Activated CD8-positive, alpha-beta memory T cell treated with anti-CD3 and anti-CD28 coated beads, Interleukin-2, amount 10 ng/mL, durations not matched to agents 7 days and 5 days (primary cell): ENCODE measurements at places on chromosomes 5 and 9.

- peak overlapping the region; percentile 57 for H3K27ac ChIP-seq
- H3K4me1 ChIP-seq = peaks cover 67% of the 10 kb centered on the region
- DNase-seq = no peak
- peaks cover 44% of the 10 kb centered on the region for H3K36me3 ChIP-seq
- H3K27me3 ChIP-seq = no peaks in the 10 kb centered on the region
These were observed 24.2 kb downstream of the TNFAIP8 start for GRCh38 chr5:119379942-119380547.

GRCh38 chr9:107307331-107307730, 24.3 kb downstream of the RAD23B start:
- peaks cover 29% of the 10 kb centered on the region for H3K4me1 ChIP-seq
- H3K4me3 ChIP-seq = no peak overlapping the region
- no peak overlapping the region for H3K27ac ChIP-seq
- H3K36me3 ChIP-seq = peaks cover 55% of the 10 kb centered on the region
- no peaks in the 10 kb centered on the region for H3K27me3 ChIP-seq

- DNase-seq = no peak
- H3K4me3 ChIP-seq = no peak overlapping the region
- H3K27me3 ChIP-seq = peaks cover 22% of the 10 kb centered on the region
- H3K36me3 ChIP-seq = no peaks in the 10 kb centered on the region
These were observed 82.1 kb downstream of the S1PR3 start for GRCh38 chr9:89073397-89073796.

- H3K36me3 ChIP-seq = peaks cover 27% of the 10 kb centered on the region
- DNase-seq = peak; percentile 68
- H3K4me1 ChIP-seq = peaks cover 41% of the 10 kb centered on the region
- peak overlapping the region; percentile 51 for H3K4me3 ChIP-seq
These were observed 42.3 kb downstream of the FAM78A start for GRCh38 chr9:131233995-131234394.

GRCh38 chr9:113957821-113958341, 81.8 kb downstream of the ZNF618 start:
- H3K27me3 ChIP-seq = no peaks in the 10 kb centered on the region
- no peak overlapping the region for H3K27ac ChIP-seq
- no peak for DNase-seq
- H3K4me1 ChIP-seq = no peaks in the 10 kb centered on the region
- H3K36me3 ChIP-seq = no peaks in the 10 kb centered on the region

DNA sequence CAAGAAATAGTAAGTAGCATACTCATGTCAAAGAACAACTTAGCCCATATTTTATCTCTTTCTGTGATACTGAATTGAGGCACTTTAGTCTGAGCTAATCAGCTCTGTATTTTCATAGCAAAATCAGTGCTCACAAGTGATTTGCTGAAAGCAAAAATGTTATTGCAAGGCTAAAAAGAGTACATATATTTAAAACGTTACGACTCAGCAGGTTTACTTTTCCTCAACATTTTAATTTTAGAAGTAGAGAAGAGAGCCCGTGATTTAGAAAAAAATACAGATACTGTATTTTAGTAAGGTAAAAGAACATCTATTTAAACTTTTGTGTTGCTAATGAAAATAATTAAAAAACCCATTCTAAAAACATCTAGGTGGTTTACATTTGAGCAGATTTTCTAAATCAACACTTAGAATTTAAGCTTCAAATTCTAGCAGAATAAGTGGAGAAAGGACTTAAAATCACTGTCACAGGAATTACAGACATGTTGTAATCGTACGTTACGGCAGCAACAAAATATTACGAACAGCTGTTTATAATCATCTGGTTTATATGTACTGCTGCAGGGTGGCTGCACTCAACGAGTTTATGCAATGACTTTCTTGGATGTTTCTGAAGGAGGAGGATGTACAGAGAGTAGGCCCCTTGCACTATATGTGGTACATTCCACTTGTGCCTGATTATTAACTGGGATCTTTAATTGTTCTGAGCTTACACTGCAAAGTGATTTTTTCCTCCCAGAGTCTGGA, 20.1 kb downstream of the SREK1 start:
- no peaks in the 10 kb centered on the region for H3K27me3 ChIP-seq
- DNase-seq = no peak
- H3K27ac ChIP-seq = no peak overlapping the region
- peaks cover 41% of the 10 kb centered on the region for H3K36me3 ChIP-seq
- H3K4me1 ChIP-seq = peaks cover 19% of the 10 kb centered on the region

DNA sequence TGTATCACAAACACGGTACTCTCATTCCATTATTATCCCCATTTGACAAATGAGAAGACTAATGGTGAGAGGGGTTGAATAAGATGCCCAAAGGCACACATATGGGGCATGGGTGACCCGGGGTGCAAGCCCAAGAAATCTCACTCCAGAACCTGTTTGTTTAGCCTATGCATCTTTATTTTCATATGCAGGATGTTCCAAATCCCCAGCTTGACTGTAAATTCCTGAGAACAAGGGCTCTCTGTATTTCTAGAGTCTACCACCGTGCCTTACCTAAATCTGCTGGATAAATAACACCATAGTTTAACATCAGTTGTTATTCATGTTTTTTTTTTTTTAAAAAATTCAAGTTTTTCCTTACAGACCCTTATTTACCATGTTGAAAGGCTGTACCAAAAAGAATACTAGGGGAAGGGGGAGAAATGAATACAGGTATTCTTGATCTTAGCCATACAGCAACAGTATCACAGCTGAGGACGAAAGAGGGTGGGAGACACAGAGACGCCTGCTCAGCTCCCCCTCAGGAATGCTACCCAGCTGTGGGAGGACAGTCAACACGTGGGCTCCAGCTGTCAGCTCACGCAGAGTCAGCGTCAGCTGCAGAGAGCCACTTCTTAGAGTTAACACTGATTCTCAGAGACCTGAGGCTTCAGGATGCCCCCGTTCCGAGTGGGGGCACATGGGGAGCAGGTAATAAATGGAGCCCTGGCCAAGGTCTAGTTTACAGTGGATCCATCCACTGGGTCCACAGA, 86.6 kb downstream of the MED27 start:
- peaks cover 6% of the 10 kb centered on the region for H3K36me3 ChIP-seq
- H3K4me3 ChIP-seq = no peak overlapping the region
- no peak for DNase-seq
- no peaks in the 10 kb centered on the region for H3K4me1 ChIP-seq

- H3K36me3 ChIP-seq = peaks cover 3% of the 10 kb centered on the region
- no peak overlapping the region for H3K27ac ChIP-seq
- no peak for DNase-seq
These were observed 7.1 kb upstream of the ENTREP1 start for GRCh38 chr9:69317894-69318293.

DNA sequence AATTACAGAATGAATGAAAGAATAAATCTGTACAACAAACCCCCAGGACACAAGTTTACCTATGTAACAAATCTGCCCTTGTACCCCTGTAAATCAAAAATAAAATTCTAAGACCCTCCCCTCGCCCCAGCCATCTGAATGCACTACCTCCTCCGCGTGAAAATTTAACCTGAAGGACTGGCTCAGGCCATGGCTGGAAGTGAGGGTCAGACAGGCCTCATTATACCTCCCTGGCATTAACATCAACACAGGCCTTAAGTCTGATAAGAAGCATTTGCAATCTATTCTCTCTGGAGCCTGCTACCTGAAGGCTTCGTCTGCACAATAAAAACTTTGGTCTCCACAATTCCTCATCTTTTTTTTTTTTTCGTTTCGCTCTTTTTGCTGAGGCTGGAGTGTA, 48.7 kb upstream of the TTC39B start:
- H3K4me3 ChIP-seq = no peak overlapping the region
- no peaks in the 10 kb centered on the region for H3K36me3 ChIP-seq
- no peak for DNase-seq
- H3K4me1 ChIP-seq = peaks cover 10% of the 10 kb centered on the region
- H3K27me3 ChIP-seq = no peaks in the 10 kb centered on the region

- no peaks in the 10 kb centered on the region for H3K4me1 ChIP-seq
- no peak for DNase-seq
- no peaks in the 10 kb centered on the region for H3K27me3 ChIP-seq
- peaks cover 29% of the 10 kb centered on the region for H3K36me3 ChIP-seq
- no peak overlapping the region for H3K4me3 ChIP-seq
- H3K27ac ChIP-seq = no peak overlapping the region
These were observed 33.4 kb downstream of the PRRC1 start for GRCh38 chr5:127550652-127551409.

DNA sequence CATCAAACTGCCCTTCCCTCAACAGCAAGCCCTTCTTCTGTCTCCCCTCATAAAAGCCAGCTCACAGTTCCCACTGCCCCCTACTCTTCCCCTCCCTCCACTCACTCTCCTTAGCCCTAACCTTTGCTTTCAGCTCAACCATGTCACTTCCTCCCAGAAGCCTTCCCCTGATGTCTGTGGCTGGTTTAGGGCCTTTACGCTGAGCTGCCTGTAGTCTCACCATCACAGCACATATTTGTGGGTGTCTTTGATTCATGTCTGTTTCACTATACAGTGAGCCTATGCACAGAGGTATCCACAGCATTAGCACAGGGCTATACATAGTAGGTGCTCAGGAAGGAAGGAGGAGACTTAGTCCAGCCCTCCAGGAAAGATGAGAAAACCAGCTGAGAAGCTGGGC, 34.7 kb downstream of the C9orf50 start:
- DNase-seq = no peak
- H3K36me3 ChIP-seq = no peaks in the 10 kb centered on the region
- peaks cover 47% of the 10 kb centered on the region for H3K4me1 ChIP-seq
- peaks cover 18% of the 10 kb centered on the region for H3K27me3 ChIP-seq
- H3K27ac ChIP-seq = peak overlapping the region; percentile 66
- H3K4me3 ChIP-seq = no peak overlapping the region

- peaks cover 36% of the 10 kb centered on the region for H3K4me1 ChIP-seq
- no peak for DNase-seq
- H3K27ac ChIP-seq = no peak overlapping the region
- no peak overlapping the region for H3K4me3 ChIP-seq
- peaks cover 52% of the 10 kb centered on the region for H3K36me3 ChIP-seq
These were observed 6.5 kb downstream of the RPS6 start for GRCh38 chr9:19373527-19373926.

DNA sequence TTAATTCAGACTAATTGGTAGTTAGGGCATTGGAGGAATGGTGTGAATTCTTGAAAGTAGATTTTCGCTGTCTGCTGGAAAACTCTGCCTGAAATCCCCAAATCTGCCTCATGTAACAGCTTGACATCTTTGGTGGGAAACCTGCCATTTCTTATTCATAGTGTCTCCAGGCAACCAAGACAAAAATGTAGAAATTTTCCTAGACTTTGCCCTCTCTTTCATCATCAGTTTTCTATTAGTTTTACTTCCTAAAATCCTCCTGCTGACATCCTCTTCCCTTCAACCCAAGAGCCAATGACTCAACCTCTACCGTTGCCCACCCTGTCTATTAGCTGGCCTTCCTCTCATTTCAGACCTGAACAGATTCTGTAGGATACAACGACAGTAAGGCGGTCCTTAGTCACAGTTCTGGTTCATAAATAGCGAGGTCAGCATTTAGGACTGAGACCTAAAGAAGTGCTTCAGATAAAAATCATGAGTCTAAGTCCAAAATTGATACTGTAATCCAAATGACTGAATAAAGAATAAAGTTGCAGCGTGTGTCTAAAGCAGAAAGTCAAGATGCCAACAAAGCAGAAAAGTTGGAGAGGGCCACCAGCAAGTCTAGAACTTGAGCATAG, 133.9 kb downstream of the MUSK start:
- no peaks in the 10 kb centered on the region for H3K36me3 ChIP-seq
- no peak overlapping the region for H3K4me3 ChIP-seq
- DNase-seq = no peak
- H3K27me3 ChIP-seq = no peaks in the 10 kb centered on the region
- H3K27ac ChIP-seq = no peak overlapping the region

- H3K4me1 ChIP-seq = no peaks in the 10 kb centered on the region
- no peak overlapping the region for H3K4me3 ChIP-seq
- H3K36me3 ChIP-seq = no peaks in the 10 kb centered on the region
- H3K27me3 ChIP-seq = no peaks in the 10 kb centered on the region
These were observed 1584.3 kb upstream of the NUDT12 start for GRCh38 chr5:105146867-105147266.

DNA sequence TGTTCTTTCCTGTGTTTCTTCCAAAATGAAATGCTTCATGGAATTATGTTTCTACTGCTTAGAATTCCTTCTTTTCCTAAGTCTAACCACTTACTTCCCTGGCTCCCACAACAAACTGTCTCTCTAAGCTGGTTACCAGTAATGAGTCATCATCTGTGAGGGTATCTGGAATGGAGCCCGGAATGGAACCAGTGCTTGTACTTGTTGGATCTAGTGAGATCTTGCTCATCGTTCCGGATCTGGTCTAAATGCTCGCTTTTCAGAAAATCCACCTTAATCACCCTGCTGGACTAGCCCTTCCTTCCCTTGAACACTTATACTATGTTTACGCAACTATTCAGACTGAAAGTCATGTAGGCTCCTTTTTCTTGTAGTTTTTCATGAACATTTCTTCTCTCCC, 184.8 kb downstream of the PBX3 start:
- no peaks in the 10 kb centered on the region for H3K4me1 ChIP-seq
- H3K27me3 ChIP-seq = no peaks in the 10 kb centered on the region
- DNase-seq = no peak
- H3K4me3 ChIP-seq = no peak overlapping the region
- H3K36me3 ChIP-seq = no peaks in the 10 kb centered on the region
- H3K27ac ChIP-seq = no peak overlapping the region

DNA sequence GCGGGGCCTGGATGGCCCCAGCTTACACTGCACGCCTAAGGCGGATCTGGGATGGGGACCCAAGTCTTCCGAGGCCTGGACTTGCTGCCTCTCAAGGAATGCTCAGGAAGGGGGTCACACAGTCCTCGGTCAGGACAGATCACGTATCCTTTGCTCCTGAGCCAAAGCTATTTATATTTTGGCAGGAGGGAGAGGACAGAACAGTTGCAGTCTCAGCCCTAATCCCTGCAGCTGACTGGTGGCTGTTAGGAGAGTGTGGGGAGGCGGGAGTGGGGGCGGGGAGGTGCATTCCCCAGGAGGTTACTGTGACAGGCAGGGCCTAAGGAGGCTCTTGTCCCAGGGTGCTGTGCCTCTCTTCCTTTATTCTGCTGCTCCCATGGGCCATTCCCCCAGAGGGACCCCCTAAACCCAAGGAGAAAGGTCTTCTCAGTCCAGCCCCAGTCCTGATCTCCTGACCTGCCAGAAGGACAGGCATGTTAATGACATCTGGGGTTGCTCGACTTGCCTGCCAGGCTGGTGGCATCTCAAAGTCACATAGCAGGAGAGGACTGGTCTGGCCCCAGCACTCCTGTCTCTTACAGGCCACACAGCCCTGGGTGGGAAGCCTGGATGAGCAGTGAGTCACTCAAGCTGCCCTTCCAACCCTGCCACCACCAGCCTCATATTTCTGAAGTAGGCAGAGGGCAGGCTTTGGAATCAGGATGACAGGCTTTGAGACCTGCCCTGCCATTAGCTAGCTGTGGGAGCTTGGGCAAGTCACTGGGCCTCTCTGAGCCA, 51.9 kb downstream of the COL27A1 start:
- no peak for DNase-seq
- H3K36me3 ChIP-seq = no peaks in the 10 kb centered on the region
- no peaks in the 10 kb centered on the region for H3K27me3 ChIP-seq
- H3K4me3 ChIP-seq = no peak overlapping the region
- no peaks in the 10 kb centered on the region for H3K4me1 ChIP-seq

DNA sequence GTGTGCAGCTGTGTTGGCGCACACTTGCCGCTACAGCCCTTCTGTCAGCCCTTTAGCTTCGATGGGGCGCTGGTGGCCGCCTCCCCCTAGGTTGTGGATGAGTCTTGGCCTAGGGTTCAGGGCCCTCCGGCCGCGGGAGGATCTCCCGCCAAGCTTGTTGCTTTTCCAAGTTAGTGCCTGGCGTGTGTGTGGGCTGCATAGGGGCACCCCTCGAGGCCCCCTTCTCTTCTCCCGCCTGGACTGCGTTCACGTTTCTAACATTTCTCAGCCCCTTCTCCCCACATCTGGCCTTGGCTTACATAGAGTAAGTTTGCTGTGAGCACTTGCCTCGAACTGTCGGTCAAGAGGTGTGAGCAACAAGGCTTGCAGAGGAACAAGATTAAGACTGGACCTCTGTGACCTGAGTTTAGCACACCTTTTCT, 413 bp upstream of the OXCT1 start:
- H3K36me3 ChIP-seq = peaks cover 17% of the 10 kb centered on the region
- H3K27ac ChIP-seq = peak overlapping the region; percentile 89
- DNase-seq = no peak
